Activated CD4-positive, alpha-beta T cell treated with anti-CD3 and anti-CD28 coated beads, Interleukin-2, amount 50 U/mL, for 16 hours (primary cell): ENCODE measurements at places on chromosomes 5 and 9.

DNA sequence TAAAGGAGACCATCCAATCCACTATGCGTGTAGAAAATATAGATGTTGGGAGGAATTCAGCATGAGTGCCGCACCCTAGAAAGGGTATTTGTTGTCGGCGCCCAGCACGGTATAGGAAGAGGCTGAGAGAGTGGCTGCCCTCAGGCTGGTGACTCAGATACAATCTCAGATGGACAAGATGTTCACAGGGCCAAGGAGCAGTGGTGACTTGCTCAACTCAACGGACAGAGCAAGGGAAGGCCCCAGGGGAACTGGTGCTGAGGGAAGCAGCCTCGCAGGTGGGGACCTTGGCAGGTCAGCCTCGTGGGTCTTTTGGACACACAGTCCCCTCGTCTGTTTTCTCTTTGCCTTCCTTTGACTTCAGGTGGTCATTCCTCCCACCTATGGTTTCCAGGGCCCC lies 28.0 kb upstream of the IRX2 start:
- no peak for DNase-seq

- DNase-seq, result no peak
Observed at GRCh38 chr5:157961176-157961575, 102.2 kb upstream of the CLINT1 start.

DNA sequence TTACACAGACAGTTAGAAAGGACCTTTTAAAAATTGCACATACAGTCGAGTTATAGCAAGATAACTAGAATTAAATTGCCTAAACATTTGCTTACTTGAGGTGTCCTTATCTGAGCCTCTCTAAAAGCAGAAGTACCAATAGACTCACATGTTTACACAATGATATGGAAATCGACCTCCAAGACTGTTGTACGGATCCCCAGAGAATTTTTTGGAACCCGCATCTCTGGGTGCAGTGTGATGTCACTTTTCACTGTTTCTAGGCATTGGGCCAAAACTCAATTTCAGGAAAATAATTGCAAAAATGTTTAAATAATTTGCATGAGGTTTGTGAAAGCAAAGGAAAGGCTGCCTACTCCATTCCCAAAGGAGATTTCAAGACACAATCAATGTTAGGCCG lies 63.1 kb upstream of the ATG10 start:
- DNase-seq, result no peak

DNA sequence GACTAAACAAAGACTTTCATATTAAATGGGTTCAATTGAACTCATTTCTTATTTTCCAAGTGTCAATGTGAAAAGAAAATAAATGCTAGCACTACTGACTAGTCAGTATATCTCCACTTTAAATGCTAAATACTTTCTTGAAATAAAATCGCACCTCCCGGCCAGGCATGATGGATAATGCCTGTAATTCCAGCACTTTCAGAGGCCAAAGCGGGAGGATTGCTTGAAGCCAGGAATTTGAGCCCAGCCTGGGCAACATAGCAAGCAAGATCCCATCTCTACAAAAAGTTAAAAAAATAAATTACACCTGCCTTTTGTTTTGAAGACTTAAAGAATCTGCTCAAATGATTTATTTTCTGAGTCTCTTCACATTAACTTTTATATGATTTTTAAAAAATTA lies 34.7 kb downstream of the WDR36 start:
- no peak for DNase-seq
